ENCODE measurements at places on chromosomes 4 and X.
A peak's percentile ranks its signal among the peaks of the same experiment; 100 is the strongest.

- no peak for DNase-seq
Measured at GRCh38 chrX:115357326-115358120, 68.0 kb downstream of the LUZP4 start.

DNA sequence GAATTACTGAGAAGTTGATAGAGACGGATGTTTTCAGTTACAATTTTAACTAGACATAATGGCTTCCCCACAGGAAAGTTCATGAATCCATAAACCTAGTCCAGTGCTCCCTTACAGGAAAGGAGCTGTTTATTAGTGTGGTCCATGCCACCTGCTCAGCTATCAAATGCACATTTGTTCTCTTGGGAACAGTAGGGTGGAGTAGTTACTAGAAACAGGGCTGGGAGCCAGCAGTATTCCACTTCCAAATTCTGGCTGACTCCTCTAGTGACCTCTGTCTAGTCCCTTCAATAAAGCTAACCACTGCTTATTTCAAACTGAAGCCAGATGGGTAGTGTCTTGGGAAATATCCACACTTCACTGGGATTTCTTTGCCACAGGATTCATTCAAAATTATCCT is 88.4 kb upstream of the TLL1 start:
- DNase-seq = no peak

DNA sequence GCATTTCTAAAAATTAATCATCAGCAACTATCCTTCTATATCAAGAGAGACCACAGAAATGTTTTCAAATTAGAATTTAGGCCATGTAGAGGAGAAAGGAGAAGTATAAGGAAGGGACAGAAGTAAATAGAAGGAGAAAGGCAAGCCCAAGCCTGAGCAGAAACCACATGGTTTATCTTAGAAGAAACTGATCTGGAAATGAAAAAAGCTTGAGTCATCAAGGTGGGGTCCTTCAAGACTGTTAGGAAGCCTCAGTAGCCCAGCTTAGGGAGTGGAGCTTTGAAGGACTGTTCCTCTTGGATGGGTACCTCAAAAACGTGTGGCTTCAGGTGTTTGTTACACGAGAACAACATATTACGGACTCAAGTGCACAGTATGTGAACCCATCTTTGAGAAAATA is 4.5 kb downstream of the BMX start:
- peak; percentile 77 for DNase-seq

- DNase-seq = no peak
Measured at GRCh38 chr4:78379040-78379439, 172.5 kb upstream of the ANXA3 start.

- DNase-seq = peak; percentile 47
Measured at GRCh38 chrX:154515090-154515965, 704 bp downstream of the FAM3A start.

- DNase-seq = no peak
Measured at GRCh38 chr4:147157860-147158701, 212.4 kb upstream of the TTC29 start.

GRCh38 chr4:15375667-15376066 is 52.2 kb upstream of the C1QTNF7 start:
- DNase-seq = no peak

DNA sequence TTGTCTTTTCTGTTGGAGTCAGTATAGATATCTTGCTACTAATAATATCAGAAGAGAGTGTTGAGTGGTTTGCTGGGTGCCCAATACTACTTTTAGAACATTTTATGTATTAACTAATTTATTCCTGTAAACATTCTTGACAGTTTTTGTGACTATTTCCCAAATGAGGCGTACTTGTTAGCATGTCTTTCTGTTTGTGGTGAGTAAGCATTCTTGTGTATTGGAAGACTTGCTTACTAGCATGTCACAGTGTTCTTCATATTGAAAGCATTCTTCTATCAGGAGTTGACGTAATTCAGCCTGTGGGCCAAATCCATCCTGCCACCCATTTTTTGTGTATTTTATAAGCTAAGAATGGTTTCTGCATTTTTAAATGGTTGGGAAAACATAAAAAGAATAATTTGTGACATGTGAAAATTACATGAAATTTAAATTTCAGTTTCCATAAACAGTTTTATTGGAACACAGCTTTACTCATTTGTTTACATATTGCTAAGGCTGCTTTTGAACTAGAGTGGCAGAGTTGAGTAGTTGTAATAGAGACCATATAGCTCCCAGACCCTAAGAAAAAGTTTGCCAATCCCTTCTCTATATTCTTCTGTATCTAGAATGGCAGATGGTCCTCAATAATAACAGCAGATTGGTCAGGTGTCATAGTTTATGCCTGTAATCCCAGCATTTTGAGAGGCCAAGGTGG is 20.4 kb downstream of the REPS2 start:
- no peak for DNase-seq

DNA sequence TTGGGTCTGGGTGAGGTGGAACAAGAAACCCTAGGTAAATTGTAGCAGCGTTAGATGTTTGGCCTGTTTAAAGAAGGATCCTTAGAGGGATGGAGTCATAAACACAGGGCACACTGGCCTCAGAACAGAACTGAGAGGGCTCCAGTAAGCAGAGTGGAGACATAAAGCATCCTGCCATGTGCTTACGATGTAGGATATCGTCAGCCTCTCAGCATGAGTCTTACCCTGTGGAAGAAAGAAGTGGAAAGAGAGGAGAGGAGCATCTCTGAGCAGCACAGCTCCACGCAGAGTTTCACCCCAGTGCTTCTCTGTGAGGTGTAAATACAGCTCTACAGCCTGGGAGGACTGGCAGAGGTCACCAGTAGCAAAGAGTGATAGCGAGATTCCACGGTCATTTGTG is 27.8 kb upstream of the SORBS2 start:
- DNase-seq = no peak

GRCh38 chr4:8283631-8284121 is 14.1 kb downstream of the HTRA3 start:
- no peak for DNase-seq

- DNase-seq = peak; percentile 32
Measured at GRCh38 chr4:122997463-122998101, 75.2 kb upstream of the NUDT6 start.

- DNase-seq = no peak
Measured at GRCh38 chr4:183546376-183546775, 41.5 kb downstream of the ING2 start.

- no peak for DNase-seq
Measured at GRCh38 chr4:39732728-39733127, 34.8 kb downstream of the UBE2K start.

DNA sequence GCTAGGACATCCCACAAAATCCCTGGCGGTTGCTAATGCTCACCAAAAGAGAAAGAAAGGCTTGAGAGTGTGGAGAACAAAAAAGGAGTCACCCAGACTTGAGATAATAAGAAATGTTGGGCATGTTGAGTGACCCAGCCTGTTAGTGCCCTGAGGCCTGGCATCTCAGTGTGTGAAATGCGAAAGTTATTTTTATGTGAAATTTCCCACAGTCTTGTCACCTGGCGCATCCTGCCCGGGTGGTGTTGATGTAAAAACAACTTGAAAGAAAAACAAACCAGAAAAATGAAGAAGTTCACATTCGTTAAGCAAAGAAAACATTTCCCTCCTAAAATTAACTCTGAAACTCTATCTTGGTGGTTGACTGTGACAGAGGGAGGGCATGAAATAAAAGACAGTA is 495.2 kb downstream of the MID1IP1 start:
- no peak for DNase-seq

GRCh38 chr4:172708184-172708583 is 460.4 kb upstream of the GALNT7 start:
- DNase-seq = no peak

DNA sequence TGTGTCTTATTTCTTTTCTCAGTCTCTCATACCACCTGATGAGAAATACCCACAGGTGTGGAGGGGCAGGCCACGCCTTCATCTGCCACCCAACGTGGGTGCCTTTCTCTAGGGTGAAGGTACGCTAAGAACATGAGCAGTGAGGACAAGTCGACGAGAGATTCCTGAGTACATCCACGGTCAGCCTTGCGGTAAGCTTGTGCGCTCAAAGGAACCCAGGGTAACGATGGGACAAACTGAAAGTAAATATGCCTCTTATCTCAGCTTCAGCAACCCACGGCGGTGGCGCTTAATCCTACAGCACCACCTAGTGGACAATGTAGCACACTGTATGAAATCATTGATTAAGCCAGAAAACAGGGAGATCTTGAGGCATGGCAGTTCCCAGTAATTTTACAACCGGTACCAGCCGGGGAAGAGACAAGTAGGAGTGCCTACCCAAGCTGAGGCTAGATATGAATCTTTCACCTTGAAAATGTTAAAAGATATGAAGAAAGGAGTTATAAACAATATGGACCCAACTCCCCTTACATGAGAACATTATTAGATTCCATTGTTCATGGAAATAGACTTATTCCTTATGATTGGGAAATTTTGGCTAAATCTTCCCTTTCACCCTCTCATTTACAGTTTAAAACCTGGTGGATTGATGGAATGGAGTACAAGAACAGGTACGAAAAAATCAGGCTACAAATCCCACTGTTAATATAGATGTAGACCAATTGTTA is 63.0 kb downstream of the ZNF732 start:
- DNase-seq = peak; percentile 87

- DNase-seq = no peak
Measured at GRCh38 chr4:6341696-6342095, 72.0 kb downstream of the WFS1 start.

GRCh38 chrX:148933881-148934280 is 433.5 kb downstream of the AFF2 start:
- no peak for DNase-seq

DNA sequence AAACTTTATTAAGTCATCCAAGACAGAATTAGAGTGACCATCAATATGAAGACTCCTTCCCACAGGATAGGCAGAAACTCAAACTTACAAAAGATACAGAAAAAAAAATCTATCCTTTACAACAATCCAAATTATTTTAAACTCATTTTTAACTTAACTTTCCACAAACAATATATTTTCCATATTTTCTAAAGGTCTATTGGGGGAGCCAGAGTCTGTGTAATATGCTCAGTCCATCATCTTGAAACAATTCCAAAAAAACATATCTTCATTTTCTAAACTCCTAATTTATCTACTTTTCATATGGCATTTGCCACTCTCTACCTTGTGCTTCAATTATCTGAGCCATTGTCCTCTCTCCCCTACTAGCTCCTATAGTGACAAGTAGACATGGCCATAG is 378.1 kb downstream of the PDGFC start:
- DNase-seq = no peak

- DNase-seq = no peak
Measured at GRCh38 chr4:8601556-8601955, 9.0 kb downstream of the CPZ start.

- peak; percentile 82 for DNase-seq
Measured at GRCh38 chr4:140311257-140311835, 62.1 kb upstream of the SCOC start.

DNA sequence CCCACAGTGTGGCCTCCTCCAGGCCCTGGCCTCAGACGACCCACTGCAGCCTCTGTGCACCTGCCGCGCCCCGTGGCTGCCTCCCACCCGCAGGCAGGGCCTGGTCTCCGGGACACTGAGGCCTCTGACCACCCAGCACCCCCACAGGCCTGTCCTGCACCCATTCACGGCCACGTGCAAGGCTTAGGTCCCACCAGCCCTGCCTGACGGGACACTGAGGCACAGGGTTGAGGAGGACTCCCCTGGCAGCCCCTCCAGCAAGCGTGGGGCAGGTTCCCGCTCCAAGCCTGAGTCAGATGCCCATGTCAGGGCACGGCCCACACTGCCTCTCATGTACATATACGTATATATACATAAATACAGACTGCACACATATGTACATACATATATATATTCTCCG is 23.5 kb downstream of the NELFA start:
- DNase-seq = no peak

DNA sequence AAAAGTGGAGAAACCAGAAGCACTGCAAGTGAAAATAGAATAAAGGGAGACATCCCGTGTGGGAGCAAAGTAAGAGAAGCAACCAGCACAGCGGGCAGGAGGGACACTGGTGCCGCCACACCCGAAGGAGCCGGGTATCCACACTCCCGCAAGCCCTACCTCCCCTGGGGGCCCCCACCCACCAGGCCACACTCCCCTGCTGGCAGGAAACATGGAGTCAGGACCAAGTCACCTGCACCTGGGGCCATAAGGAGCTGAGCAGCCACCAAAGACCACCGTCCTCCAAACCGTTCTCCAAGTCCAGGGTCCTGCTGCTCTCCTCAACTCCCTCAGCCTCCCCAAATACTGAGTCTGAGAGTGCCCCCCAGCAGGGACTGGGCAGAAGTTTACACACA is 30.5 kb downstream of the FGFRL1 start:
- no peak for DNase-seq

GRCh38 chr4:69656653-69657158 is 3.7 kb upstream of the UGT2A1 start:
- no peak for DNase-seq

- no peak for DNase-seq
Measured at GRCh38 chrX:75181721-75182120, 25.6 kb upstream of the ABCB7 start.

DNA sequence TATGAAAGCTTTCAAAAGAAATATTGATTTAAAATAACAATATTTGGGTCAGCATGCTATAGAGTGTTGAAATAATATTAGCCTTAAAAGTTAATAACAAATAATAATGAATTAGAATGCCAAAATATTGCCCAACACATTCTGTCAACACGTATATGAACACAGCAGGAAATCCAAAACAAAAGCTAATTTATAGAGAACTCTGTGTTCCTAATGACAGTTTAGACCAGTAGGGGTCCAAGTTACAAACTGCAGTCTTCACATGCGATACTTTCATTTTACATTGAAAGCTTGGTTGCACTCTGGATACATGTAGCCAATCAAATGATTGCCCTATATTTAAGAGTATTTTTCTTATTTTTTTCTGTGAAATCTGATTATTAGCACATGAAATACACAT is 274.4 kb downstream of the DCTD start:
- DNase-seq = peak; percentile 24

All from hematopoietic multipotent progenitor cell treated with erythropoietin and hydrocortisone succinate and interleukin-3 and kit ligand, for 6 days (in vitro differentiated cells).